Stimulated activated CD4-positive, alpha-beta T cell treated with anti-CD3 and anti-CD28 coated beads, TNF-alpha, amount 100 ng/mL, for 4 hours (primary cell): ENCODE measurements at places on chromosomes 5 and 9.

DNA sequence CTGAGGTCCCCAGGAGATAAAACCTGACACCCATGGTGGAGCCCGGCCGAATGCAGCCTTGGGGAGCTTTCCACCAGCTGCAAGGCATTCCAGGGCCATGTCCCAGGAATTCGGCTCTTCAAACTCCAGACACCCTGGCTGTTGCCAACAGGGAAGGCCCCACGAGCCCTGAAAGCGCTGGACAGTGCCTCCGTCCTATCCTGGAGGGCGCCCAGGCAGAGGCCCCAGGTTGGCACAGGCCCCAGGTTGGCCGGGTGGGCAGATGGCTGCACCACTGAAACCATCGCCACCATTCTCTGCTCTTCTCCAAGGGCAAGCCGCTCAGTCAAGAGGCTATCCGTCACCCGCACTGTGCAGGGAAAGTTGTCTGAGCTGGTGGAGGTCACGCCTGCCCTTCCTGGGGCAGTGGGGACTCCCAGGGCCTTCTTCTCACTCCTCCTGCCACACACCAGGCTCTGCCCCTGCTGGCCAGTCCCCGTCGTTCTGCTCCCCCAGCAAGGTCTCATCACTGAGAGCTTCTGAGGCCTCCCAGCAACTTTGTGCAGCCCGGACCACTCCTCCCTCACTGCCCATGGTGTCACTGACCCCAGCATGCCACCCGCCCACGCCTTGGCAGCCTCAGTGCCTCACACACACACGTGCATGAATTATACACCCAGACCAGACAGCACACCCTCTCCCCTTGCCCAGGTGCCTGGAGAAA is 21.2 kb downstream of the SLC6A3 start:
- DNase-seq = no peak

DNA sequence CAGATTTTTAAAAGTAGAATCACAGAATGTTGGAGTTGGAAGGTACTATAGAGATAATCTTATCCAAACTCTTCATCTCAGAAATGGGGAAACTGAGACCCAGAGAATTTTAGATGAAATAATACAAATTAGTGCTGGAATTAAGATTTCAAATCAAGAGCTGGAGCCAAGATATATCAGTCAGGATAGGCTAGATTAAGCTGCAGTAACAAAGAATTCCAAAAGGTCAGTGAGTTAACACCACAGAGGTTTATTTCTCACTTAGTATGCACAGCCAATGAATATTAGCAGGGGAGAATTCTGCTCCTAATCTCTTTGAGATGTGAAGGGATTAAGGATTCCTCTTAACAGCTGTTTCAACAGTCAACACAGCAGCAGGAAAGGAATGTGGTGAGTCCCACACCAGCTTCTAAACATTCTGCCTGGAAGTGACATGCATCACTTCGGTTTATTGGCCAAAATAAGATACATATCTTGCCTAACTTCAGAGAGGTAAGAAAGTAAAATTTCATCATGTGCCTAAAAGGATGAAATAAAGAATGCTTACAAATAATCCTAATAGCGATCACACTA is 136.8 kb downstream of the FRMD3 start:
- DNase-seq = no peak

DNA sequence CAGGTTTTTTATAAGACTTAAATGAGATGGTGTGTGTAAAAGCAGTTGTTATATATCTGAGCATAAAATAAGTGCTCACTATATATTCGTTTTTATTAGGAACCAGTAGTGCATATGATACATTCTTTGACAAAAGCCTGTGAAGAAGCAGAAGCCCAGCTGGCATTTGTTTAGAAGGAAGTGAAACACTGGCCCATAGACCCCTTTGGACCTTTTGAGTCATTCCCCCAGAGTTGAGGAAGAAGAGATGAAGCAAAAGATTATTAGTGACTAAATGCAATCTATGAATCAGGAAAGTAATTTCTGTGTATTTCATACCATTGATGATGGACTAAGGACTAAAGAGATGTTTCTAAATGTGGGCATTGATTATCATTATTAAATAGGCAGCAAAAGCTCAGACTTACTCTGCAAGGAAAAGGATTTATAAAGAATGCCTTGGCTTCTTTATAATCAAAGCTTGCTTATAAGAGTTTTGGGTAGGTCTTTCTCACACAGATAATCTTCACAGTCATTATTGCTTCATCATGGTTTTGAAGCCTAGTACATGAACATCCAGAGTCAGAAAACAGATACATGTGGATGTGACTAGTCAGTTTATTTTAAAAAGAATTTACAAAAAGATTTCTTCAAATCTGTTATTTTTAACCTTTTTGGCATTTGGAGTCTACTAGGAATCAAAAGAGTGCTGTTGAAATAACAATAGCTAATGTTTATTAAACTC is 16.9 kb upstream of the FER start:
- DNase-seq = no peak

DNA sequence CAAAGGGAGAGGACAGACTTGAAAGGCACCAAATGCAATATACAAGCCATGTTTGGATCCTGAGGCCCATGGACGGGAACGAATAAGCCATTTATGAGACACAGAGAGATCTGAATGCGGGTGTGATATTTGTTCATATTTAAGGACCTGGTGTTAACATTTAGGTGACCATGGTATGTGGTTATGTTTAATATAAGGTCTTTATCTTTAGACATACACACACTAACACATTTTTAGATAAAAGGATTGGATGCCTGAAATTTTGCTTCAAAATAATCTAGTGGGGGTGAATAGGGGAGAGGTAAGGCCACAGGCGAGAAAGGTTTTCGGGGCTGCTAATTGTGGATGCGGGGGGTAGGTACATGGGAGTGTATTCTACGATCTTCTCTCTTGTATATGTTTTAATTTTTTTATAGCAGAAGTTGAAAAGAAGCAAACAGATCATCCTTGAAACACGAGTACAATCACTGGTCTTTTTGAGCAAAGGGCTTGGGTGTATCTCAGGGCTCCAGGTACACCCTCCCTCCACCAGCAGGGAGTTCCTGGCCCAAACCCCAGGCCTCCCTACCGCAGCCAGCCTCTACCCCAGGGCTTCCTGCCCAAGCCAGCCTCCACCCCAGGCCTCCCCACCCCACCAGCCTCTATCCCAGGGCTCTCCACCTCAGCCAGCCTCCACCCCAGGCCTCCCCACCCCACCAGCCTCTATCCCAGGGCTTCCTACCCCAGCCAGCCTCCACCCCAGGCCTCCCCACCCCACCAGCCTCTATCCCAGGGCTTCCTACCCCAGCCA is 12.2 kb downstream of the AKNA start:
- no peak for DNase-seq

GRCh38 chr9:87722393-87723088 is 3.4 kb upstream of the CTSL start:
- DNase-seq = no peak

- DNase-seq = peak; percentile 57
These were observed 31.8 kb downstream of the SEC61B start for GRCh38 chr9:99253772-99254431.

- no peak for DNase-seq
These were observed 19.8 kb downstream of the CDO1 start for GRCh38 chr5:115796656-115797055.

- DNase-seq = no peak
These were observed 59.9 kb downstream of the NUDT12 start for GRCh38 chr5:103502662-103503061.

- no peak for DNase-seq
These were observed 268.7 kb upstream of the PAPPA start for GRCh38 chr9:115884846-115885245.

GRCh38 chr5:26582350-26583045 is 455.9 kb downstream of the CDH9 start:
- DNase-seq = no peak

GRCh38 chr9:88344013-88344412 is 44.2 kb upstream of the SPIN1 start:
- DNase-seq = no peak

DNA sequence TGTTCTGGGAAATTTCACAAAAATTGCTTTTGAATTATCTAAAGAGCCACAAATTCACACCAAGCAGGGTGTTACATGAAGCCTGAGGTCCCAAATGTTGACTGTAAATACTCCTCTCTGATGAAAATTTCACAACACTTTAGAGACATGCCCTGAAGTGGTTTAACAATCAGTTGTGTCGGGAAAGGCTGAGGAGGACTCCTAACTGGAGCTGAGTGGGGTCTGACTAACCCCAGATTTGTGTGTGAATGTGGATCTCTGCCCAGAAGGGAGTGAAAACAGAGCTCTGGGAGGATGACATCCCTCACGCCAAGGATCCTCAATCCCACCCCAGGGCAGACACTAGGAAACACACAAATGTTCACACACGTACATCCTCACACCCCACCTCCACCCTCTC is 31.1 kb upstream of the GRXCR2 start:
- DNase-seq = no peak

GRCh38 chr5:32765266-32765665 is 54.1 kb downstream of the NPR3 start:
- no peak for DNase-seq

DNA sequence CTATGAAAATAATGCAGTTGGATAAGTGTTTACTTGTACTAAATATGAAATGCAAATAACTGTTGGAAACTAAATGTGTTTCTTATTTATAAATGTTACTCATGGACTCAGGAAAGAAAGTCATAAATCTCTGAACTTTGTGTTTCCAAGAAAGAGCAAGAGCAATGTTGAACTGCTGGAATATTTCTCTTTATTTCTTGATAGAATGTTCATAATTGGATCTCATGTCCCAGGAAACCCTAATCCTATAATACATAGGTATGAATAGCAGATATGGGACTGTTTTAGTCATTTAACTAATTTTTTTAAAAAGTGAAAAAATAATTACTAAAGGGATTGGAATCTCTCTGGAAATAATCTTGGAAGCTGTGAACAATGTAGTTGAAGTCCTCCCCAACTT is 245.0 kb upstream of the ACTBL2 start:
- DNase-seq = no peak

GRCh38 chr9:28832168-28832770 is 1259.0 kb upstream of the C9orf72 start:
- no peak for DNase-seq

DNA sequence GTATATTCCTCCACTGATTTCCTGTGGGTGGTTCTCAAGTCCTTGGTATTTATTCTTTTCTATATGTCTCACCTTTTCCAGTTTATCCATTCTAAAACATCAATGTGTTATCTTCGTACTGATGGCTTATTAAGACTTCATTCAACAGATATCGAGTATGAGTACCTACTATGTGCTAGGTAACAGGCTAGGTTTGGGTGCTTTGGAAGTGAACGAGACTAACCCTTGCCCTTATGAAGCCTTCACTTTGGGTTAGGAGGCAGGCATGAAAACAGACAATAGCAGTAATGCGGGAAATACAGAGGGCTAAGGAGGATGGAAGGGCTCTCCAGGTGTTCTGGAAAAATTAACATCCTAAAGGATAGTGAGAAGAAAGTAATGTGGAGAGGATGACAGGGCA is 53.4 kb downstream of the AQP7 start:
- no peak for DNase-seq

DNA sequence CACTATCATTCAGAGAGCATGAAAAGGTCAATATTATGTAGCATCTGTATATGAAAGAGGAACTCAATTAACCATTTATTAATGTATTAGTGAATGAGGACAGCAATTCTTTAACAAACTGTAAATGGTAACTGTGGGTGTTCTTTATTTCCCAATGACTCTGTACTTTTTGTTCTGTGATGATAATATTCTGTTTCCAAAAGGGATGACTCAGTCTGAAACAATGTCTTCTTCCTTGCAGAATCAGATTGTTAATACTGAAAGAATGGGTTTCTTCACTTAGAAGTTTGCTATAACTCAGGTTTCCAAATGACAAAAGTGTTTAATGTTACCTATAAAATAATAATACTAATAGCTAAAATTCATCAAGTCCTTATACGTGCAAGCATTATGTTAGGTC is 1518.7 kb upstream of the WWC1 start:
- DNase-seq = no peak

GRCh38 chr9:99560561-99560960 is 261.1 kb upstream of the NR4A3 start:
- DNase-seq = no peak

GRCh38 chr9:18594837-18595236 is 120.9 kb downstream of the ADAMTSL1 start:
- no peak for DNase-seq

- DNase-seq = no peak
These were observed 249.3 kb upstream of the DMRT1 start for GRCh38 chr9:592225-592624.

- DNase-seq = no peak
These were observed 320.3 kb downstream of the ARHGEF28 start for GRCh38 chr5:73946278-73946677.

DNA sequence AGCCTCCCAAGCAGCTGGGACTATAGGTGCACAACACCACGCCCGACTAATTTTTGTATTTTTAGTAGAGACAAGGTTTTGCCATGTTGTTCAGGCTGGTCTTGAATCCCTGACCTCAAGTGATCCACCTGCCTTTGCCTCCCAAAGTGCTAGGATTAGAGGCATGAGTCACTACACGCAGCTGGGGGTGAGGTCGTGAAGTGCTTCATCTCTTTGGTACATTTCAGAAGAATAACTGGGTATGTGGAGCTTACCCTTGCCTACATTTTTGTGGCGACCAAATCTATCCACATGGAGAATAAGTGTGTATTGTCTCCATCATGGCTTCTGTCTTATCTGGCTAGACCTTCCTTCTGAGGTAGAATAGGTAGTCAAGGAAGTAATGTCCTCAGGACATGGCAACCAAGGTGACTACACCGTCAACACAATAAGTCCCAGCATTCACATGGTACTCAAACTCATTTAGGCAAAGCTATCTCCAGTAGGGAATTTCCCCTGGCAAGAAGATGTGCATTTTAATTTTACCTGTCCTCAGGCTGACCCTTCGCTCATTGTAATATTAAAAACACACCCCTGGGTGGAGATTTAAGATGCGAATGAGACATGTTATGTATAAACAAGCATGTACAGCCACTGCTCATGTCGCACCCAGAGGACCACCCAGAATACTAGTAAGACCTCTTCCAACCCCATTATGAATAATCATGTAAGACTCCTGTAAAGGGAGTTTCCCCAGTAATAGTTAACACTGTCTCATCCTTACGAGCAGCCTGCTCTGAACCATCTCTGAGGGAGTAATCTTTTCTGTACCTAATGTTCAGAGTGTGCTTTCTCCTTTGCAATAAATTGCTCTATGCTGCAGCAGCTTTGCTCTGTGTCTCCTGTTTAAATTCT is 1173.2 kb downstream of the TAF11L14 start:
- DNase-seq = no peak

GRCh38 chr9:124869466-124869985 is 7.6 kb downstream of the ARPC5L start:
- DNase-seq = no peak

- no peak for DNase-seq
These were observed 77.0 kb downstream of the ZCCHC7 start for GRCh38 chr9:37197158-37198038.

GRCh38 chr5:1288439-1289335 is 6.2 kb downstream of the TERT start:
- no peak for DNase-seq

- DNase-seq = no peak
These were observed 6.0 kb upstream of the ZNF354C start for GRCh38 chr5:179054036-179054785.

GRCh38 chr9:126838895-126839294 is 21.5 kb upstream of the ZBTB34 start:
- DNase-seq = no peak
